ENCODE measurements at places on chromosomes 6 and 20.

DNA sequence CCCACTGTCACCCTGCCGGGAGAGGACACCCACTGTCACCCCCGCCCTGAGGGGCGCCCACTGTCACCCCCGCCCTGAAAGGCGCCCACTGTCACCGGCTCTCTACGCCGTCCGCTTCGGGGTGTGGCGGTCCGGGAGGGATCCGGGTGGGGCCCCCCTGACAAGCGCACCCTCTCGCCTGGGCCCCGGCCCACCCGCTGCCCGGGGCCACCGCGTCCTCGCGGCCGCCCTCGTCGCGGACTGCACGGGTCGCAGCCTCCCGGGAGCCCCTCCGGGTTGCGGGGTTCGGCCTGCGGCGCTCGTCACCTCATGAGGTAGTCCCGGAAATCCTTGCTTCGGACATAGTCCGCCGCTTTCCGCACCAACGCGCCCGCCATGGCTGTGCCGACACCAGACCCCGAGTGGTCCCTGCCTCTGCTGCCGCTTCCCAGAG is 224 bp downstream of the MPC1 start:
- DNase-seq: no peak

DNA sequence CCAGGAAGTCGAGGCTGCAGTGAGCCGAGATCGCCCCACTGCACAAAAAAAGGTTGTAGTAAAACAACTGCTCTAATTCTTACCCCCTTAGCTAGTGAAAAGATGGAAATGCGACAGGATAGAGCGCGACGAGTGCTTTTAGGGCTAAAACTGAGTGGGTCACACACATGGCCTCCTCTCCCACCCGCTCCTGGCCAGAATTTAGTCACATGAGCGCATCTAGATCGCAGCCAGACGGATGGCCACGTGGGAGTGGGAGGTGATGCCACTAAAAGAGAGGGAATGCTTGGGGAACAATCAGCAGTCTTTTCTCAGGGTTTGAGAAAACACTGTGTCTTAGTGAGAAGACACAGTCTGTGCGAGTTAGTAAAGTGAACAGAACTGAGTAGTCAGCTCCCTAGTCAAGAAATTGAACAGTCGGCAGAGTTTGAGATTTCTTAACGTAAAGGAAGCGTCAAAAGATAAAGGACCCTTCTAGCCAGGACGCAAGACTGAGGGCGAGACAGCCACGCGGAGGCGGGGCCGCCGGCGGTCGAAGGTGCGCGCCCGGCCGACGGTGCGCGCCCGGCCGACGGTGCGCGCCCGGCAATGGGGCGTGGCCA is 664 bp upstream of the ACTR5 start:
- peak; percentile 28 for DNase-seq

GRCh38 chr6:15854826-15855710 is 192.2 kb upstream of the DTNBP1 start:
- no peak for DNase-seq

DNA sequence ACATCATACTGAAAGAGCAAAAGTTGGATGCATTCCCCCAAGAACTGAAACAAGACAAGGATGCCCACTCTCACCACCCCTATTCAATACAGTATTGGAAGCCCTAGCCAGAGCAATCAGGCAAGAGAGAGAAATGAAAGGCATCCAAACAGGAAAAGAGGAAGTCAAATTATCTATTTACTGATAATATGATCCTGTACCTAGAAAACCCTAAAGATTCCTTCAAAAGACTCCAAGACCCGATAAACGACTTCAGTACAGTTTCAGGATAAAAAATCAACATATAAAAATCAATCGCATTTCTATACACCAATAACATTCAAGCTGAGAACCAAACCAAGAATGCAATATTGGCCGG is 14.5 kb downstream of the CDK19 start:
- DNase-seq: no peak

- DNase-seq: no peak
These were observed 37.6 kb upstream of the KCNK5 start for GRCh38 chr6:39266782-39267355.

DNA sequence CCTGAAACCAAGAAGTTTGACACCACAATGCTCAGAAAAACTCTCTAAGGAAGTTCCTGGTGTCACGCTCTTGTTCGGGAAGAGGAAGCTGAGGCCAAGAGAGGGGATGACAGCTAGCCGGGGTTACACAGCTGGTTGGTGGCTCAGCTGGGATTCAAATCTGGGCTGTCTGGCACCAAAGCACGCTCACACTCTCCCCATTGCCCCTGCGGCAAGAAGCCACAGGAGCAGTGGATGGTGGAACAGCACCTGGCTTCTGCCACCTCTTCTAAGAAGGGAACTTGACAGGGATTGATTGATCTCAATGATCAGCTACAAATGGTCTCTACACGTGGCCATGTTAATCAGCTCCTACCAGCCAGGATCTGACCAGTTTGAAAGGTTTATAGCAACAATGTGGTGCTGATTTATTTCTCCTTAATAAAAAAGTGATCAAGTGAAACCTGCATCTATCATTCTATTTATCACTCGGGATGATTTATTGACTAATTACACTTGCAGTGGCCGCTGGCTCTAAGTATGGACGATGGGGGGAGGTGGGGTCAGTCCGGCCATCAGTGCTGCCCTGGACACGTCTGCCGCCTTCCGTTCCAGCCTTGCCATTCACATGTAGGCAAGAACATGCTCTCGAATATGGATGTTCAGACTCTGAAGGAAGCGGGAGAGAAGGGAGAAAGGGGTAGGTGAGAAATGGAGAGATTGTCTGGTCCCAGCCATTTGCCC is 71.9 kb upstream of the TOP1 start:
- DNase-seq: no peak

DNA sequence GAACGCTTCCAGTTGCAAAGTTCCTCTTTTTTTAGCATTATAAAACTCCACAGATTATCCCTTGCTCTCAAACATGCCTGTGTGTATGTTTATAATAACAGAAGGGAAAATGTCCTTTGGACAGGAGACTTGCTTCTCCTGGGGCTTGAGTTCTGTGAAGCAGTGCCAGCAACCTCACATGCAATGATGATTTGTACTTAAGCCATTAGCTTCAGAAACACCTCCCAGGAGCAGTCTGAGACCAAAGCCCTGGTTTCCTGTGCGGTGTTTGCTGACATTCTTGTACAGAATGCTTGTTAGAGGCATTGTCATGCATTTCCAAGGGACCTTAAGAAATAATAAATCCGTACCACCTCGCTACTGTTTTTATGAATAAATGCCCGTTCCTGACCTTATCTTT is 752.8 kb downstream of the CBLN4 start:
- no peak for DNase-seq

DNA sequence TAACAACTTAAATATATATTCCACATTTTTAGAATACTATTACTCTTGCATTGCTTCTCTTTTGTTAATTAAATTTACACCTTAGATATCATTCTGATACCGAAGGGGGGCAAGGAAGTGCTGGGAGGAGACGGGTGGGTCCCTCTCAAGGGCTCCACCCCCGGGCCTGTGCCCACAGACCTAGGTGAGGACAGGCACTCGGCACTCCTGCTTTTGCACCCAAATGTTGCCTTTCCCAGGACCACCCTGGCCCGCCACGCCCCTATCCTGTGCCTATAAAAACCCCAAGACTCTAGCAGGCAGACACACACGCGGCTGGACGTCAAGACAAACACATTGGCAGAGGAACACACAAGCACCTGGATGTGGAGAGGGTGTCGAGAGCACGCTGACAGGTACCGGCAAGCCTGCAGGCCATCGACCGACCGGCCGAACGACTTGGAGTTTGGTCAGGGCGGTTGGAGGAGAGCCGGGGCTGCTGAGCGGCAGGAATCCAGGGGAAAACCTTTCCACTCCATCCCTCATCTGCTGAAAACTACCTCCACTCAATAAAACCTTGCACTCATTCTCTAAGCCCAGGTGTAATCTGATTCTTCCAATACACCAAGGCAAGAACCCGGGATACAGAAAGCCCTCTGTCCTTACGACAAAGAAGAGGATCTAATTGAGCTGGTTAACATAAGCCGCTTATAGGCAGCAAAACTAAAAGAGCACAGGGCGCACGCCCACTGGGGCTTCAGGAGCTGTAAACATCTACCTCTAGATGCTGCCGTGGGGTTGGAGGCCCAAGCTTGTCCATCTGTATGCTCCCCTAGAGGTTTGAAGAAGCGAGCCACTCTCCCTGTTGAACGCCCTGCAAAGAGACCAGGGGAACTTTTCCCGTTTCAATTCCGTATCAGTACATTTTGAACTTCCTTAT is 197.4 kb upstream of the PRSS16 start:
- DNase-seq: no peak

- no peak for DNase-seq
These were observed 55.7 kb upstream of the PRND start for GRCh38 chr20:4666001-4666479.

GRCh38 chr20:35539756-35540212 is 2.1 kb upstream of the ERGIC3 start:
- DNase-seq: peak; percentile 93

DNA sequence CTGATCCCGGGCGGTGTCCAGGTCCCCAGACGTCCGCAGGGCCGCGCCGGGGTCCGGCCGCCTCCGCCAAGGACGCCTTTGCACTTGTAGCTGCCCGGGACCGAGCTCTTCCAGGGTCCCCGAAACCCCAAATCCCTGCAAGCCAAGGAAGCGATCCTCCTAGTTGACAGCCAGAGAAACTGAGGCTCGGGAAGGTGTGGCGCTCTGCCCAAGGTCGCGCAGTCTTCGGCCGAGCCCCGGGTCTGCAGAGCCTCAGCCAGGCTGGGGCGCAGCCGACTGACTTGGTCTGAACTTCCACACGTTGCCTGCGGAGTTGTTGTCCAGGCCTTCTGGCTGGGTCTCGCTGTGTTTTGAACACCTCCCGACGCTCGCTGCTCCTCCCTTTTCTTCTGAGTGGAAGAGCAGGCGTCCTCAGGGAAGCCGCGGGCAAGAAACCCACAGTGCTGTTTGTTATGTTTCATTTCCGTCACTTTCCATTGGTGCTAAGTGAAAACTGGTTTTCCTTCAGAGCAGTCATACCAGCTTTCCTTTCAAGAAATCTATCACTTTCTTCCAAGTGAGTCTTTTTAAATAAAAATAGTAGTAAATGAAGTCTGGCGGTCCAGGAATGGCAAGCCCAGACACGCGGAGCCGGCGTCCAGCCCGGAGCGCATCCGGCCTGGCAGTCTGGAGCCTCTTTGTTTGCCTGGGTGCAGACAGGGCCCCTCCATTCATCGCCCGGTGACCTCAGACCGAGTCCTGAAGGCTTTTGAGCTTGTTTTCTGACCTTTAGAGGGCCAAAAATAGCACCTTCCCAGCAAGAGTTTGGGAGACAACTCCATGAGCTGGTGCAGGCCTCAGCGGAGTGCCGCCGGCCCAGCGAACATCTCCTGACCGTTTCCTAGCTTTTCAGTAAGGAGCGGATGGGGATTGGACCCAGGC is 698 bp downstream of the FAM210B start:
- DNase-seq: no peak

Measured in NCI-H1092 treated with DMSO at 0.1 percent for 48 hours (cell line).